DMS 273 treated with DMSO at 0.1 percent for 48 hours (cell line): ENCODE measurements at places on chromosomes 16 and 17.

DNA sequence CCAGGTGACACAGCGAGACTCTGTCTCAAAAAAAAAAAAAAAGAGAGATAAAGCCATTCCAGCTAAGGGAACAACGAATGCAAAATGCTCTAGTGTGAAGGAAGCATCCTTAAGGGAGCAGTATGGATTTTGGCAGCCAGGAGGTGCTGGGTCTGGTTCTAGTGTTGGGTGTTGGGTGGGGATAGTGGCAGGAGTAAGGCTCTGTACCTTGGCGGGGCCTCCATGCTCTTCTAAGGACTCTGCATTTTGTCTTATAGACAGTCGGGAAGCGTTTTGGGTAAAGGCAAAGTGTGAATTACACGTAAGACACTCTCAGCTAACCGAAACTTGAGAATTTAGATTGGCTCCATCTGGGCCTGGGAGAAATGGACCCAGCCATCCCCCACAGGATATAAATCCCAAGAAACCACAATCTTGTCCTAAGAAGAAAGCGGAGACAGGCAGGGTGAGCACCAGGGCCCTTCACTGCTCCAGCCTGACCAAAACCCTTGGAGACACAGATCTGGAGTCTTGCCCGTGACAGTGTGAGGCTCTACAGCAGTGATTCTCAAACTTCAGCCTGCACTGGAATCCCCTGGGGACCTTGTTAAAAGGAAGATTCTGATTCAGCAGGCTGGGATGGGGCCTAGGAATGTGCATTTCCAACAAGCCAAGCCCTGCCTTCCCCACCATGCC, 33.1 kb upstream of the PHB1 start:
- DNase-seq: no peak

GRCh38 chr17:82327289-82327688, 6.3 kb downstream of the SECTM1 start:
- DNase-seq: no peak

- DNase-seq: no peak
Measured at GRCh38 chr17:72420775-72421127, 299.9 kb downstream of the SOX9 start.

DNA sequence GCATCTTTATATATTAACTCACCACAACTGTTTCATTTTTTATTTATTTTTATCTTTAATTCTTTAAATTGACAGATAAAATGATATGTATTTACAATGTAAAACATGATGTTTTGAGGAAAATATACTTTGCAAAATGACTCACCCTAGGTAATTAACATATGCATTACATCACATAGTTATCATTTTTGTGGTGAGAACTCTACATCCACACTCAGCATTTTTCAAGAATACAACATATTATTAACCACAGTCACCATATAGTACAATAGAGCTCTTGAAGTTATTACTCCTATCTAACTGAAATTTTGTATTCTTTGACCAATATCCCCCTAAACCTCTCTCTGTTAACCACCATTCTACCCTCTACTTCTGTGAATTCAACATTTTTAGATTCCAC, 194.7 kb upstream of the KIF2B start:
- no peak for DNase-seq

DNA sequence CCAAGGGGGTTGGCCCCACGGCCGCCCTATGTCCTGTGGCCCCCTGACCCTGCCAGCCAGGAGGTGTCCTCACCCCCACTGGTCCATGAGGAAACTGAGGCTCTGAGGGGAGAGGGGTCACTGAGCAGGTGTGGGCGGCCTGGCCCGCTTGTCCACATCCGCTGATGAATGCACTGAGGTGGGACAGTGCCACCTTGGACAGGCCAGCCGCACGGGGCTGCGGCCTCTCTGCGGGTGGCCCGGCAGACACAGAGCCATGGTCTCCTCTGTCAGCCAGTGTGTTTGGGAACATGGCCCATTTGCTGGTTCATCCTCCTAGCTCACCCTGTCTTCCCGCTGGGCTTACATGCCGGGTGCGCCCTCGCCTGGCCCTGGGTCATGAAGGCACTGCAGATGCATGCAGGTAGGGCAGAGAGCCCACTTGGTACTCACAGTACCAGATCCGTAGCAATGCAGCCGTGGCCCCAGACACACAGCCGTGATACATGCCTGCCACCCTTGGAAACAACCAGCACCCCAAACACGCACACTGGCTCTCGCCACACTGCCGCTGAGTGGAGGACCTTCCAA, 93.9 kb downstream of the ENGASE start:
- DNase-seq: no peak

- DNase-seq: no peak
Measured at GRCh38 chr17:35089586-35090296, 26.2 kb upstream of the RFFL start.

GRCh38 chr17:31558748-31559583, 167.5 kb downstream of the RAB11FIP4 start:
- peak; percentile 23 for DNase-seq

DNA sequence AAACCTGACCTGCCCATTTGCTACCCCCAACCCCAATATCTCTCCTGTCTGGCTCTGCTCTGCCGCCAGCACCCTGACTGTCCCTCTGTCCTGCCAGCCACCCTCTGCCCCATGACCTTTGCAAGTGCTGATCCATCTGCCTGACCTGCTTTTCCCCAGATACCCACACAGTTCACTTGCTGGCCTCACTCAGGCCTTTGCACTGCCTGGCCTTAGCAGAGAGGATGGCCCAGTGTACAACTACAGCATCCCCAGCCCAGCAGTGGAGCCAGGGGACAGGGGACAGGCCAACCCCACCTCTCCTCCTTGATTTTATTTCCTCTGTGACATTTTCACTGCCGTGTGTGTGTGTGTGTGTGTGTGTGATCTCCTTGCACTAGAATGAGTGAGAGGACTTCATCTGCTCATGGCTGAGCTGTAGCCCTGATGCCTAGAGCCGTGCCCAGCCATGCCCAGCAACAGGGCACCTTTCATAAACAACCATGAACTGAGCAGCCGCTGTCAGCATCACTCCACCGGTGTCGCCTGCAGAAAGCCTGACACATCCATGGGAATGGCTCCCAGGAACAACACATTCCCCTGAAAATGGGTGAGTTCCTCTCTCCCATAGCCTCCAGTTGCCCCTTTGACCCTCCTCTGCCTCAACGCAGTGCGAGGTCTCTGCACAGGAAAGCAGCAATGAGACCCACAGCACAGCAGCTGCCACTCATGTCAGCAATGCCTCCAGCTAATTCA, 36.0 kb upstream of the RBFOX3 start:
- DNase-seq: no peak

DNA sequence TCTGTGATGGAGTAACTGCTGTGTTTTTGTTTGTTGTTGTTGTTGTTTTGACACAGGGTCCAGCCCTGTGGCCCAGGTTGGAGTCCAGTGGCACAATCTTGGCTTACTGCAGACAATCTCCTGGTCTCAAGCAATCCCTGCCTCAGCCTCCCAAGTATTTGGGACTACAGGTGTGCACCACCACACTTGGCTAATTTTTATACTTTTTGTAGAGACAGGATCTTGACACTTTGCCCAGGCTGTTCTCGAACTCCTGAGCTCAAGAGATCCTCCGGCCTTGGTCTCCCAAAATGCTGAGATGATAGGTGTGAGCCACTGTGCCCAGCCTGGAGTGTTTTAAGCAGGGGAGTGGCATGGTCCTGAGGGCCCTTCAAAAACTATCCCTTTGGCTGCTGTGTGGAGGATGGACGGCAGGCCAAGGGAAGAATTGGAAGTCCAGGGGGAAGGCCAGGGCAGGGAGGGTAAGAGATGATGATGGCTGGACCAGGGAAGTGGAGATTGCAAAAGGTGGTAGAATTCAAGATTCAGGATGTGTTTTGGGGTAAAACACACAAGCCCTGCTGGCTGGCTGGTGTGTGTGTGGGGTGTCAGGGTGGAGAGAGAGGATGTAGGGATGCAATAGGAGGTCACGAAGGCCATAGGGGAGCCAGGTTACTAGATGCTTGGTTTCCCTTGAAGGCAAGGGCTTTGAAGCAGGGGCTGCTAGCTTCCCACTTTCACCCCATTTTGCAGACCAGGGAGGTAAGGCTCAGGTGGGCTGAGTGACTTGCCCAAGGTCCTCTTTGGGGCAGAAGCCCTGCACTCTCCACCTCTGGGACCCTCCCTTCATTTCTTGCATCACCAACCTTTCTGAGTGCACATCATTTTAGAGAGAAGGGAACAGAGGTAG, 18.8 kb upstream of the PLLP start:
- no peak for DNase-seq

DNA sequence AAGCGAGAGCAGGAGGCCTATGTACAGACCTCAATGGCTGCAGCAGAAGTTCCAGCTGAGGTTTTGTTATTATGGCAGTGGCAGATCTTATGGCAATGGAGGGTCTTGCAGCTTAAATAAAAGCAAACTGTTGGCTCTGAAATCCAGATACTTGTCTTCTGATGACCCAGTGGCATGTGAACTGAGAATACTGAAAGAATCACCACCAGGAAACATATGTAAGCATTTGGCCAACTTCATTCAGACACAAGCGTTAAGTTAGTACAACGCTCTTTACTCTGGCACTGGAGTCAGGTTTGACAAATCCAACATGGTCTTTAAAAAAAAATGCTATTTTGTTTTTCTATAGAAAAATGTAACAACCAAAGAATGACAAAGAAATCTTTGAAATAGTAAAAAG, 70.5 kb downstream of the CFDP1 start:
- DNase-seq: no peak

DNA sequence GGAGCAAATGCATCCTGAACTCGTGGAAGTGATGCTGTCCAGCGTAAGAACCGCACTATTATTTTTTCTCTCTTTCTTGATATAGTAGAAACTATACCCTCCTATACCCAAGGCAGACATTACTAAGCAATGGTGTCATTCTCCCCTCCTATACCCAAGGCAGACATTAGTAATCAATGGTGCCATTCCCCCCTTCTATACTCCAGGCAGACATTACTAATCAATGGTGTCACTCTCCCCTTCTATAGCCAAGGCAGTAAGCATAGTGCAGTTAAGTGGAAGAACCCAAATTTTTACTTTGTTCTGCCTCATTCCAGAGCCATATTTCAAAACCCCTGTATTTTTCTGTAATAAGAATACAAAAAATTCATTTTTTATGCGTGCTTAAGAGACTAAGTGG, 506.2 kb upstream of the EEF2KMT start:
- DNase-seq: no peak

DNA sequence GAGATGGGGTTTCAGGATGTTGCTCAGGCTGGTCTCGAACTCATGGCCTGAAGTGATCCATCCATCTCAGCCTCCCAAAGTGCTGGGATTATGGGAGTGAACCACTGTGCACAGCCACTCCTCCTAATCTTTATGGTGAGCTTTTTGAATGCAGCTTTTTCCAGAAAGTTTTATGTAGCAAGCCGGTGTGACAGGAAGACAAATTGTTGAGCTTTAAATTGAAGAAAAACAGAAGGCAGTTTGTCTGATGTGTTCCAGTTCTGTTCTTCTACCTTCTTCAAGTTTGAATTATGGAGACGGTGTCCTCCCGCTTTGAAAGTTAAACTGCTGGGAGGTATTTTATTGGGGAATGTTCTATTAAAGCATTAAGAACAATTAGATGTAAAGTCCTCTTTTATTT, 177.1 kb downstream of the SNX29 start:
- no peak for DNase-seq

- DNase-seq: no peak
Measured at GRCh38 chr17:81395600-81396277, 482 bp downstream of the BAHCC1 start.

GRCh38 chr16:65195998-65196397, 74.1 kb upstream of the CDH11 start:
- no peak for DNase-seq

DNA sequence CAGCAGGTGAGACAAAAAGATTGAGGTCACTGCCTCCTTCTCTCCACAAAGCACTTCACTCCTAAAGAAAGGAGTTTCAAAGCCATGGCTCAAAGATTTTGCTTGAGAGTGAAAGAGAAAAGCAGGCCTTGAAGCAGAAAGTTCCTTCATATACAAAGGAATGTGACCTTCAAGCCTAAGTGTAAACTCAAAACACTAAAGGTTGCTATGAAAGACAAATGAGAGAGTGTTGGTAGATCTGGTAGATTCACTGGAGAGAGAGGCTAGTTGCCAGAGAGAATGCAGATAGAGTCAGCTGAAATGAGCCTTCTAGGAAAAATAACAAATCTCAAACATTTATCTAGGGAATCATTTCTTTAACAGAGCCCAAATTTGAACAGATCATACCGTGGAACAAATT, 305.2 kb downstream of the CDH8 start:
- DNase-seq: no peak

GRCh38 chr16:88428156-88428555, 24.9 kb upstream of the ZFPM1 start:
- DNase-seq: no peak

DNA sequence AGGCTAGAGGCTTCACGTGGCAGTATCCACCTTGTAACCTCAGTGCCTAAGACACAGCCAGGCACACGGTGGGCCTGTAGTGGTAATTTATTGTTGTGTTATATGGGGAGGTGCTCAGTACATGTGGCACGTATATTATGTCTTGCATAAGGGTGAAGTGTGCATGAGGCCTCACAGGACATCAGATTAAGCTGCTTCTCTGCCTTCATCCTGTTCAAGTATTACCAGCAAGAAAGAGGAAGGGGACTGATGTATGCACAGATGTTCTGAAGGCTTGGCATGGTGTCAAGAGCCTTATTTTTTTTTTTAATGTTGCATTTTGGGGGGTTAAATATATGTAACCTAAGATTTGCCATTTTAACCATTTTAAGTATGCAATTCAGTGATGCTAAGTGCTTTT, 71.6 kb downstream of the ABCC1 start:
- DNase-seq: no peak

DNA sequence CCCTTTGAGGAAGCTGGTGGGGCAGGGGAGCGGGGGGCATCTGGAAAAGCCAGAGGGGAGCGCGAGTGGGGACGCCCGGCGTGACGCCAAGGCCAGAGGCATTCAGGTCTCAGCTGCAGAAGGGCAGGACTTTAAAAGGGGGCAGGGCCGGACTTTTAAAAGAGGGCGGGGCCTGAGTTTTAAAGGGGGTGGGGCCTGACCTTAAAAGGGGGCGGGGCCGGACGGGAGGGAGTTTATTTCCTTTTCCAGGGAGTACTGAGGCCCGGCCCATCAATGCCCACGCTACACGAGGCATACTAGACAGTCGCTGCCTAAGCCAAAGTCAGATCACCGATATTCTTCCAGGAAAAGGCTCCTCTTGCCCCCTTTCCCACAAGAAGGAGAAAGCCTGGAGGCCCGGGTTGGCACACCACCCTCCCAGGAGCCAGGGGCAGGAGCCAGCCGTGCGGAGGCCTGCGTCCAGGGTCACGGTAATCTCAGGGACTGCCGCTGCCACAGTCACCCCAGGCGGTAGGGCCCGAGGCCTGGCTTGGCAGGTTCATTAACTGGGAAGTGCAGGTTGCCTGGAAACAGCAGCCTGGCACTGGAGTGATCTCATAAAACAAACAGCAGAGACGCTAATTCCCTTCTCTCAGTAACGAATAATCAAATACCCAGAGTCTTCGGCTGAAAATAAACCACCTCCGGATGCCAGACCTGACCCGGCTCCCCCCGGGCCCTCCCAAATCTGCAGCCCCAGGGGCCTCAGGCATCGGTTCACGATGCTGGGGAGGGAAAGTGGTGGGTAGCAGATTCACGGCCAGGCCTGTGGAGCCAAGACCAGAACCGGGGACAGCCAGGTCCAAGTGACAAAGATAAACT, 90.7 kb downstream of the TIMM22 start:
- DNase-seq: peak; percentile 24
